ENCODE measurements at places on chromosomes 2 and 18. TPM values are rescaled to one million over a fixed set of nuclear protein-coding genes. Genes with fewer than 3 reads are reported as not detected.
A peak's percentile ranks its signal among the peaks of the same experiment; 100 is the strongest.

GRCh38 chr2:127511917-127512316 lies 14.4 kb downstream of the IWS1 start:
- DNase-seq: no peak

GRCh38 chr2:139626128-139626527 lies 845.9 kb upstream of the NXPH2 start:
- no peak for DNase-seq

DNA sequence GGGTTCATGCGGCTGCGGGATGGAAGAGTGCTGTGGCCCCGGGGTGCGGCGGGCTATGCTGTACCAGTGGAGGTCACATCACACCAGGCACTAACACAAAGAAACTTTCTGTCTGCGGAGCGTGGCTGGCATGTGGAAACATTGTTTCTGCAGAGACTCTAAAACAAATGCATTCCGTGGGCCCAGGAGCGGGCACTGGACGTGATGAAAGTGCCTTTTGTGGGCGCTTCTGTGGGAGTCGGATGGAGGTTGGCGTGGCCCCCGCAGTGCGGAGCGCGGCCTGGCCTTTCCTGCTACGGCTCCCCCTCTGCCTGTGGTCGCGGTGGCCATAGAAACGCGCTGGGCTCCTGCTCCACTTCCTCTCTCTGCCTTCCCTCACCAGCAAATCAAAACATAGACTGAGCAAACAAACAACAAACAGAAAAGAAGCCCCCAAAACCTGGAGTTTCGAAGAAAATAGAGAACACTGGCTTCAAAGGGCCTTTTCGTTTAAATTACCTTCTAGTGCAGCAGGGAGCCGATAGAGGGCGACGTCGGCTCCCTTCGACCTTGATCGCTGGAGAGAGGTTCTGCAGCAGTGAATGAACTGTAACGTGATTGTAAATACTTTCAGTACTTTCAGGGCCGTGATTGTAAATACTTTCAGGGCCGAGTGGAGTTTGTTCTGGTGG lies 51.4 kb downstream of the KIF5C start:
- peak; percentile 47 for DNase-seq

DNA sequence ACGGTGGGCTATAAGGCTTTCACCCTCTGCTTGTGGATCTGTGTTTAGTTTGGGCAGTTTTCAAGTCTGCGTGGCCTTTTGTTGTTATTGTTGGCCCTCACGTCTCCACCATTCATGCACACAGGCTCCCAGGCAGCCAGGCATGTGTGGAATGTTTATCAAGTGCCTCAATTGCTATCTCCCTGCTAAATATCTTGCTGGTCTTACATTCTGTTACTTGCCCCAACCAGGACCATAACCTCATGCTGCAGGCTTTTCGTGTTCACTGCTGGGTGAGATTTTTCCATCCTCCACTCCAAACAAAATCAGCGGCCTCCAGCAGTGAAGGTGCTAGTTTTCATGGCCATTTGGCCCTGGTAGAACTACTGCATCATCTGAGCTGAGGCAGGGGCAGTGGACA lies 63.0 kb upstream of the DSC1 start:
- DNase-seq: peak; percentile 90

DNA sequence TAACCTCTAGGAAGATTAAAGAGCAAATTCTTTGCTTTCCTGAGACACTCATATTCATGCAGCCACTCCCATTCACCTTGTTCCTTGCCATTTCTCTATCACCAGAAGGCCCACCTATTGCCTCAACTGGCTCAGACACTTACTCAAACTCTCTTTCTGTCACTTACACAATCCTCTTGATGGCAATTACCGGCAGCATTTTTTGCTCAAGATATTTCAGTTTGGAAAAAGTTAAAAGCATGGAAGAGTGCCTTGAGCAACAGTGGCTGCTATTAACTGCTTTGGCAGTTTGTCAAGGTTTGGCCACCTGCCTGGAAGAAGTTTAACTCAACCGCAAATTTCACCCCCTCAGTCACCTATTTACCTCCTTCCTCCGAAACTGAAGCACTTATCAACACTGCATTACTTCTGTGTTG lies 1104.0 kb upstream of the PIK3C3 start:
- DNase-seq: no peak

- DNase-seq: no peak
Observed at GRCh38 chr2:238974081-238974480, 126.2 kb downstream of the TWIST2 start.

GRCh38 chr2:47070920-47071824 lies 83.9 kb downstream of the STPG4 start:
- no peak for DNase-seq

DNA sequence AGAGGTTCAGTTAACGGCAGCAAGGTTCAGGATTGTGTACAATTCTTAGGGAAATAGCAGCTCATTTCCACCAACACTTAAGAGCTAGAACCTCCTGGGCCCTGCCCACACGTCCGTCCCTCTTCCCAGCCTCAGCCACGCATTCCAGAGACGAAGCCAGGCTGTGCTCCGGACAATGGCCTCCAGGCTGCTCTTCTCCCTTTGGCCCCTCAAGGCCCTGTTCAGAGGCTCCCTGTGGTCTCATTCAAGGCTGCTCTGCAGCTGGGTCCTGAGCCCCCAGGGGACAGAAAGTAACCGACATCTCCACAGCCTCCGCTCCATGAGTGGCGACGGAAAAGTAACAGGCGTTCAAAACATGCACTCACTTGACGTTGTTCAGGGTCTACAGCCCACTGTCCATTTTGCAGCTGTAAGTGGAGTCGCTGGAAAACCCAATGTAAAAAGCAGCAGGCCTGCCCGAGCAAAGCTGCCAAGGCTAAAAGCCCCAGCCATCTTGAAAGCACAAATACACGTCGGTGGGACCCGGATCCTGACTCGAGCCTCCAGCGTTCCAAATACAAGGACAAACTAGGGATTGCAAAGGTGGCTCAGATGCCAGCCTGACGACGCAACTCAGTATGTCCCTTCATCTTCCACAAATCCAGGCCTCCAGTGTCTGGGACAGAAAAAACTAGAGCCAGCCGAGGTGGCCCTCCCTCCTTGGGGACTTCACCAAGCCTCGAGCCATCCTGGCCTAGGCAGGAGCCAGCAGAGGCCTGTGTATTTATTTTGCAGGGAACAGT lies 76.9 kb downstream of the NDUFA10 start:
- DNase-seq: no peak

- no peak for DNase-seq
Observed at GRCh38 chr2:85682378-85682777, 11.8 kb upstream of the GNLY start.

GRCh38 chr2:69159986-69160385 lies 147.0 kb downstream of the ANTXR1 start:
- DNase-seq: no peak

DNA sequence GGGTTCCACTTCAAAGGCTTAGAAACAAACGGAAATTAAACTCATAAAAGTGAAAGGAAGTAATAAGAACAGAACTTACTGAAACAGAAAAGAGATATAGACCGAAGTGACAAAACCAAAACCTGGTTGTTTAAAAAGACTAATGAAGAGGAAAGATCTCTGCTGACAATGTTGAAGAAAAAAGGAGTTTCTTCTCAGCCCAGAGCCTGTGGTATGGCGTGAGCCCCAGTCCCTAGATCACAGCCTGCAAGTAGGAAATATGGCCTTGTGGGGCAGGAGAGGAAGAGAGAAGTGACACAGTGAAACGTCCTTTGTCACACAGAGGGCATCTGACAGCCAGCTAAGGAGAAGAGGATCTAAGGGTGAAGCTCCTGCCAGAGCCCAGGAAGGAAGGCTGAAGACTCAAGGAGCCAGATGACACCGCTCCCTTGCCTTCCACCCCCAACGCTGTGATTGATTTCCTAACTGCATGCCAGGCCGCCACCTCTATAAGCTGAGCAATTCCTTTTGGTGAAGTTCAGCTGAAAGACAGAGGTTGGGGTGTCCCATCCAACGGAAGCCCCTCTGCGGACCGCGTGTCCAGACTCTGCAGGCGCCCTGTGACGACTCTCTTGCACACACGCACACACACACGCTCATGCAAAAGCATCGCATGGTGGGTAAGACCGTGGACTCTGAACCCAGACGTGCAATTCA lies 141.1 kb downstream of the HDAC4 start:
- no peak for DNase-seq

DNA sequence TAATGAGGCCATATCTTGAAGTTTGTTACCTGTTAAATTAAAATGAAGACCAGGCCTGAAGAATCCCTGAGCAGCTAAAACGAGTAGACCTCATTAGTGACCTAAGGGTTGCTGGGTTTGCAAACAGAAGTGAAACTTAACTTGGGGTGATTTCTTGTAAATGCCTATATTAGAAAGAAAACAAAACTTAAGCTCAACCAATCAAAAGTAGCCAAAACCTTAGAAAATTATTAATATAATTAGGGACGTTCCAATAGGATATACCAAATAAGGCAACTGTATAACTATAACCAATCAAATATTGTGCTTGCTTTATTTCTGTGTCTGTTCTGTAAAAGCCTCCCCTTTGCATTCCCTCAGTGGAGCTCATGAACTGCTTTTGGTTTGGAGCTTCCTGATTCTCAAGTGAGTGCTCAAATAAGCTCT lies 137.9 kb upstream of the VRK2 start:
- DNase-seq: no peak

DNA sequence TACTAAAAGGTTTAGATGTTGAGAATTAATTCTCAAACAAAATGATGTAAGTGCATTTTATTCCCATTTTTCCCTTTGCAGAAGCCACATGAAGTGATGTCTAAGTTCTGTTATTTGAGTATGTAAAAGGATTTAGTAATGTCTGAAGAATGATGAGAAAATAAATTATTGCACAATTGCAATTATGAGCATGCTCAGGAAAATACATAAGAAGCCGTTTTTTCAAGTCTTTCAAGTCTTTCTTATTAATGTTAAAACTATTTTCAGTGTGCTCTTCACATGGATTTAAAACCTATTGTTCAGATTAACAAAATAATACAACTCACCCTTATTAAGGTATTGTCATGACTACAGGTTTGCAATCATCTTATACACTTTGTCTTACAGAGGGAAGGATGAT lies 331.4 kb upstream of the NETO1 start:
- no peak for DNase-seq

DNA sequence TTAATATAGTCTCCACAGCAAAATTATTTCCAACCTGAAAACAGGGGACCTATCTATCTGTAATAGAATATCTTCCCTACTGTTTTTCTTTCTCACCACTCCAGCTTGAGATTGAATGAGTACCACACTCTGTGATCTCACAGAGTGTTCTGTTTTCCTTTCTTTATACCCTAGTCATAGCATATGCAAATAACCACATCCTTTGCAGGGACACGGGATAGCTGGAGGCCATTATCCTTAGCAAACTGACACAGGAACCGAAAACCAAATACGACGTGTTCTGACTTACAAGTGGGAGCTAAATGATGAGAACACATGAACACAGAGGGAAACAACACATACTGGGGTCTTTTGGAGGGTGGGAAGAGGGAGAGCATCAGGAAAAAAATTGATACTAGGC lies 224.7 kb downstream of the SLC8A1 start:
- DNase-seq: no peak

GRCh38 chr18:39647627-39648534 lies 2082.3 kb upstream of the CELF4 start:
- DNase-seq: no peak

- DNase-seq: no peak
Observed at GRCh38 chr2:240178564-240178963, 38.1 kb upstream of the OTOS start.

DNA sequence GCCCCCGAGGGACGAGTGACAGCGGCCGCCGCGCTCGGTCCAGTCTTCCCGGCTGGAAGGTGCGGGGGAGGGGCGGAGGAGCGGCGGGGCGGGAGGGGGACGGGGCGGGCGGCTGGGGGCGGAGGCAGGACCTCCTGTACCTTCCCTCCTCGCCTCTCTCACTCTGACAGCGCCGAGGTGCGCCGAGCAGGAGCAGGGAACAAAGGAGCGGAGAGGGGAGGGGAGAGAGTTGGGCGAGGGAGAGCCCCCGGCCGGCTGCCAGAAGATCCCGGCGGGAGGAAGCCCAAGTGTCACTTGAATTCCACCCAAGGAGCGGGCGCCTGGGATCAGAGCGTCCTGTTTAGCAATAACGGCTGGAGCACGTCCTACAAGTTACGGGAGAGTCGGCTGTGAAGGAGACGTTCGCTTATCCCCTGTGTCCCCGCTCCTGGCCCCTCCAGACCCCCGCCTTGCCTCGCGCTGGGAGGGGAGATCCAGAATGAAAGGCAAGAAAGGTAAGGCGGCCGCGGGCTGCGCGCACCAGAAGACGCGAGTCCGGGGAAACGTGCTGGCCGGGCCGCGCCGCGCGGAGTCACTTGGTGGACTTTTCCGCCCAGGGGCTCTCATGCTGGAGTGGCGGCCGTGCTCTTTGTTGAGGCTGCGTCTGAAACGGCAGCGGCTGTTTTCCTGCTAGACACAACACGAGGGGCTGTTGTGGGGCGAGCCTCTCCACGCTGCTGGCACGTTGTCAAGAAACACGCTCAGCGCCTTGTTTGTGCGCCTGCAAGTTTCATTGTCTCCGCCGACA lies at the start of gene TGIF1:
TSS of gene TGIF1 (plus strand) at position 161 of the 787 bp plus-strand sequence. CDS start at position 479, 318 bp downstream.
- peak; percentile 73 for DNase-seq

DNA sequence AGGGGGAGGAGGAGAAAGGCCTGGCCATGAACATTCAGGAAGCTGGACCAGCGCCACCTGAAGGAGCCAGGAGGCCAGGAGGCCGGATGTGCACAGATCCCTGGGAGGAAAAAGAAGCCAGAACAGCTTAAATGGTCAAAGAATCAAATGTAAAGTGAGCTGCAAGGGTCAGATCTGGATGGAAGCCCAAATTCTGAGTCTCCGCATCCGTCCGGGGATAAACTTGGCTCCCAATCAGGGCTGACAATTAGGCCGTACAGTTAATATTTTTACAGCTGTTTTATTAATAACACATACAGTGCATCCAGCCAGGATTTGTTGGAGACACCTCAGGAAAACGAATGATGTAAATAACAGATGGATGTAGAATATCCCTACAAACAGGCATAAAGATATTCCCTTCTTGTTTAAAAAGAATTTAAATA lies 495.1 kb upstream of the TCF4 start:
- no peak for DNase-seq

GRCh38 chr18:48575301-48575657 lies 36.4 kb downstream of the CTIF start:
- no peak for DNase-seq

DNA sequence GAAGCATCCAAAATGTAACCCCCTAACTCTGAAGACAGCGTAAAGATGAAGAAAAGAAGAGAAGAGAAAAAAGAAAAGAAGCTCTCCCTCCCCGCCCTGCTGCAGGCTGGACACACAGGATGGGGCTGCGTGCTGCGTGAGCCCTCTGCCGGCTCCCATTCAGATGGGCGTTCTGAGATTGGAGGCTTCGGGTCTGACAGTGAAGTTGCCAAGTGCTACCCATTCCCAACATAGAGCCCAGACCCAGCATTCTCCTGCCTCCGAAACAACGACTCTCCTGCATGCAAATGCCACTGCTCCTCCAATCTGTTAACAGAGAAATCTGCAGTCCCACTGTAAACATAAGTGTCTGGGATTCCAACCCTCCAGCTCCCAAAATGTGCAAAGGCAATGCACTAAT lies 234.9 kb downstream of the BCL11A start:
- DNase-seq: no peak

LCT gene
- total RNA-seq: 0.02 TPM

DPYSL5 gene
- total RNA-seq: not detected

NYAP2 gene
- total RNA-seq: not detected

SERPINB4 gene
- not detected for total RNA-seq
